Progenitor cell of endocrine pancreas (in vitro differentiated cells): ENCODE measurements at places on chromosomes 3 and 15. TPM values are rescaled to one million over a fixed set of nuclear protein-coding genes. Genes with fewer than 3 reads are reported as not detected.

The HCN4 gene
- 4.9 and 5.1 TPM in 2 replicates for total RNA-seq

The ALPK3 gene
- total RNA-seq, result 122 TPM in 2 replicates

GRCh38 chr3:148075771-148076716 is 621.7 kb upstream of the AGTR1 start:
- H3K4me1 ChIP-seq, result peaks cover 6% of the 10 kb centered on the region
- no peaks in the 10 kb centered on the region for H3K36me3 ChIP-seq
- no peak for DNase-seq
- no peaks in the 10 kb centered on the region for H3K27me3 ChIP-seq
- H3K4me3 ChIP-seq, result no peak overlapping the region

DNA sequence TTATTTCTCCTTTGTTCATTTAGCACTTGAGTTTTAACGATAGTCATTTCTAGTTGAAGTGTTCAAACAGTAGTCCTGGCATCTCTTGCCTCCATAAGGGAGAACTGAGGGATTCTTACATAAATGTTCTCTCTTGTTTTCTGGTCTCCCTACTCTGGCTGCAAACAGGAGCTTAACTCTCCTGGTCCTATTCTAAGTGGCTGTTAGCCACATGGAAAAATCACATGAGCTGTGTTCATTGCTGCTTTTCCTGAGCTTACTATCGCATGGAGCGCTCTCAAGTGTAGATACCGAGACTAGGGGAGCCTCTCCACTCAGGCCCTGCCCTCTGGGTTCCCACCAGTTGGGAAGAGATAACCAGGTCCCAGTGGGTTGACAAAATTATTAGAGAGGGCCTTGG is 403.1 kb upstream of the TPM1 start:
- no peaks in the 10 kb centered on the region for H3K36me3 ChIP-seq
- no peak overlapping the region for H3K4me3 ChIP-seq
- H3K27ac ChIP-seq, result no peak overlapping the region
- no peak for DNase-seq
- peaks cover 4% of the 10 kb centered on the region for H3K27me3 ChIP-seq
- peaks cover 18% of the 10 kb centered on the region for H3K4me1 ChIP-seq

DNA sequence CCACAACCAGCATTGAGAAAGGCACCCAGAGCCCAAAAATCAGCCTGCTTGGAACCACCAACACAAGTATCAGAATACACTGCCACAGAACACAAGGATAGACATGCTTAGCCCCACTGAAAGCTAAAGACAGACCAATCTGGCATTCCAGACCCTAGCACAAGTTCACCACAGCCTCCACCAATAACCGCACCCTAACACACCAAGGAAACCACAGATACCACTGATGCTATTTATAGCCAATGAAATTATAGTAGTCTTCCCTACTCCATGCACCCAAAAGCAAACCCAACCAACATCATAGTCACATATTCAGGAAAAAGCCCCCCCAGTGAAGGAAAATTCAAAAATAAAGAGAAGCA is 83.9 kb upstream of the STT3B start:
- DNase-seq, result no peak
- no peaks in the 10 kb centered on the region for H3K27me3 ChIP-seq
- H3K4me1 ChIP-seq, result peaks cover 4% of the 10 kb centered on the region
- no peak overlapping the region for H3K27ac ChIP-seq

GRCh38 chr3:50415061-50415460 is 55.7 kb upstream of the TMEM115 start:
- peaks cover 4% of the 10 kb centered on the region for H3K4me1 ChIP-seq
- H3K4me3 ChIP-seq, result no peak overlapping the region
